ENCODE measurements at places on chromosomes 3 and 15. TPM values are rescaled to one million over a fixed set of nuclear protein-coding genes. Genes with fewer than 3 reads are reported as not detected.

- no peak for DNase-seq
These were observed 44.1 kb downstream of the CLDN18 start for GRCh38 chr3:138054057-138054456.

GRCh38 chr15:58748040-58748851, 1.3 kb downstream of the ADAM10 start:
- no peak for DNase-seq

DNA sequence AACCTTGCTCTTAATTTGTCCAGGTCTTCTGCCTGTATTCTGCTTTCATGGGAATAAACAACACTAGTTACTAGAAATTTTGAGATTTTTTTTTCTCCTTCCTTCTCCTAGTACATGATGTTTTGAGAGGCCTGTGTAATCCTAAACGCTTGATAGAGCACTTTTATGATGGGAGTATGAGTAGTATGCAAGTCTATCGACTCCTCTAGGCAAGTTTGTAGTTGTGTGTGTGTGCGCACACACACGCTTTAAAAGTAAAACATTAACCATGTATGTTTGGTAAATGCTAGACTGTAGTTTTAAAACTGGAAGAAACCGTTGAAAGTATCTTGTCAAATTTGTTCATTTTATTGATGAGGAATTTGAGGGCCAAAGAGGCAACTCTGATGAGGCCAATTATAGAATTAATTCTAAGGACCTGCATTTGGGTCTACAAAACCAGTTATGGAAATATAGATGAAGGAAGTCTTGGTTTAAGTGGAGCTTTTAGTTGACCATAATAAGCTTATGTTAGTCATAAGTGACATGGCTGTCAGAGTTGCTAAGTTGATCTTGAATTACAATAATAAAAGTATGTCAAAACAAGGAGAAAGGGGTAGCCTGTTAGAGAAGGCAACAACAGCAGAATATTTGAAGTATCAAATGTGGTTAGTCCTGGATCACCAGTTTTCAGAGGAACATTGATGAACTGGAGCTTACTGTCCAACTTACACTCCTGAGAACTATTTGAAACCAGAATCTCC, 47.1 kb downstream of the AKAP13 start:
- no peak for DNase-seq

DNA sequence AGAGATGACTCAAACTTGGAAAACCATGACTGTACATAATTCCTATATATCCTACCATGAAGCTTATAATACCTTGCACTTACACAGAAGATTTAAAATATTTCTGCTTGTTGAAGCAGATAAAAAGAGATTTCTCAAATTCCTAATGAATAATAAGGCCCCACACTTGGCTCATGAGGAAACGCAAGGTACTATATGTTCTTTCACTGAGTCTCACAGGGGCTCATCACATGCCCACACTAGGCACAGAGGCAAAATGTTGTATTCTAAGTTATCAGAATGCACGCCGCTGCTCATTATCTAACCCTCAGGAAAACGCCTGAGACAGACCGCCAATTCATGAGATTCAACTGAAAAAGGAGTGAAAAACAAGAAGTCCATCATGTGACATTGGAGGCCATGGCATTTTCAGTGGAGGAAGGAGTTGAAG, 5.6 kb downstream of the MYO1E start:
- no peak for DNase-seq

DNA sequence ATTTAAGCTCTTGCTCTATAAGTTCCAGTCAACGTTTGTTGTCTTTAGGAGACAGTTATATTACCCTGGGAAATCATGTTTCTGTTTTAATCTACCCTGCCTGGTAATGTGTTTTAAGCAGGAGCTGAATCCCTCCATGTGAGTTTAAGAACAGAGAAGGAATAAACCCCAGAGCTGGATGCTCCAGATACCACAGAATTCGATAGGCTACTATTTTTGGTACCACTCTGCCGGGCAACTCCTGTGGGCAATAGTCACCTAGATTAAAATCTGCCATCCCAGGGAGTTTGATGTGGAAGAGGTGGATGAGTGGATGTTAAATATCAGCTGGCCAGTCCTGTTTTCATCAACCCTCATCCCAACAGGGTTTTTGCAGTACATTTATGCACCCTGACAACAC, 20.4 kb downstream of the NUDT16 start:
- no peak for DNase-seq

DNA sequence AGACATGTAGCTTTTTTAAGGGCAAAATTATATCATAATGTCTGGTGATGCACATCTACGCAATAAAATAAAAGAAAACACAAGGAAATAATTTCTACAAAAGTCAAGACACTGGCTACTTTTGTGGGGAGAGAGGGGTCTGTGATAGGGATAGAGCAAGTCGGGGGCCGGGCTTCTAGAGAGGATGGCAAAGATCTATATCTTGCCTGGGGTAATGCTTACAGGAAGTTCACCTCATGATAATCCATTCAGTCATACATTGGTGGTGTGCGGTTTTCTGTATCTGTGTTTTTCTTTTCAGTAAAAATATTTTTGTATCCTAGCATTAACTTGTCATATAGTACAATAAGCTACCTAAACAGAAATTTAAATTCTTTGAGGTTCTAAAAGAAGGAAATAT, 178.8 kb downstream of the ARRDC4 start:
- no peak for DNase-seq

The SQOR gene
- 6.7 TPM for total RNA-seq
